Smooth muscle cell of bladder (primary cell): ENCODE measurements at places on chromosomes 2 and 18. TPM values are rescaled to one million over a fixed set of nuclear protein-coding genes. Genes with fewer than 3 reads are reported as not detected.

Gene ZAP70
- total RNA-seq = not detected in 2 replicates

Gene PRKAG3
- not detected in 2 replicates for total RNA-seq

Gene XDH
- 0.14 TPM in 1 of 2 replicates, not detected in the other for total RNA-seq

Gene ABCG5
- total RNA-seq = not detected in 2 replicates

Gene TUBA3E
- total RNA-seq = not detected in 2 replicates

Gene RAPH1
- 12.1 and 22.6 TPM in 2 replicates for total RNA-seq

Gene SGO2
- total RNA-seq = 2.1 TPM in 2 replicates

Gene AUP1
- total RNA-seq = 62.7 and 91.3 TPM in 2 replicates

Gene CCDC74B
- 2.3 and 6.5 TPM in 2 replicates for total RNA-seq

Gene FAM237A
- total RNA-seq = not detected in 2 replicates

Gene HRH4
- under 0.01 and 0.18 TPM in 2 replicates for total RNA-seq

Gene OTX1
- total RNA-seq = 0.14 and 0.18 TPM in 2 replicates

Gene COL4A4
- 0.14 and 0.65 TPM in 2 replicates for total RNA-seq

Gene CD207
- total RNA-seq = not detected in 2 replicates

Gene ESPNL
- total RNA-seq = 2.3 and 2.4 TPM in 2 replicates

Gene MYO7B
- not detected in 2 replicates for total RNA-seq

Gene NPPC
- 0.28 and 0.43 TPM in 2 replicates for total RNA-seq
